ENCODE measurements at places on chromosomes 7 and 10.

- no peak for DNase-seq
Observed at GRCh38 chr7:46189255-46189790, 268.3 kb upstream of the IGFBP3 start.

DNA sequence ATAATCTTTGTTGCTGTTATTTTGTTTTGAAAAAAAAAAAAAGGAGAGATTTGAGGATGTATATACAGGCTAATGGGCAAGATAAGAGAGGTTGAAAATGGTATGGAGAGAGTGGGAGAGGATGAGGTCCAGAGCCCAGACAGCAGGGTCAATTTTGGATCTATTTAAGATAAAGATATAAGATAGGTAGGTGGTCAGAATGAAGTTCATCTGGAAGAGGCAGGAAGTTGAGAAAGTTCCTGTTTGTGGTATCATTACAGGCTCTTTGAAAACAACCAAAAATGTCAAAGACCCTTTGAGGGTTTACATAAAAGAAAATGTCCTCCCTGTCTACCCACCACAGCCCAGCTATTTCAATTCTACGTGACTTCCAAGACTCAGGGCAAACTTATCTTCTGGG lies 7.5 kb downstream of the CEP41 start:
- DNase-seq: no peak

- DNase-seq: no peak
Observed at GRCh38 chr10:75765789-75766096, 334.3 kb downstream of the LRMDA start.

GRCh38 chr10:3524086-3524960 lies 260.7 kb downstream of the KLF6 start:
- no peak for DNase-seq

GRCh38 chr7:34916267-34916666 lies 121.0 kb downstream of the DPY19L1 start:
- DNase-seq: no peak

GRCh38 chr10:52956861-52957260 lies 184.3 kb upstream of the MBL2 start:
- DNase-seq: no peak

DNA sequence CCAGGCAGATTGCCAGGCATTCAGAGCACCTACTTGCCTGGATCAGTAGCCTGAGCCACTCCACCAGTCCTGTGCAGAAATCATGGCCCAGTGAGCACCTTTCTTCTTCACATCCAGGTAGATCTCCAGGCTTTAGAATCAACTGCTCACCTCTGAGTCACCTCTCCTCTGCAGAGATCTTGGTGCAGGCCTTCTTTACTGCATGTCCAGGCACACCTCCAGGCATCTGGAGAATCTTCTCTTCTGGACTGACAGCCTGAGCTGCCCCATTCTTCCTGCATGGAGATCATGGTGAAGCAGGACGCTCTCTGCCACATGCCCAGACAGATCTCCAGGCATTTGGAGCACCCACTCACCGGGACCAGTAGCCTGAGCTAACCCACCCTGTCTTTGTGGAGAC lies 894.5 kb upstream of the MBL2 start:
- no peak for DNase-seq

DNA sequence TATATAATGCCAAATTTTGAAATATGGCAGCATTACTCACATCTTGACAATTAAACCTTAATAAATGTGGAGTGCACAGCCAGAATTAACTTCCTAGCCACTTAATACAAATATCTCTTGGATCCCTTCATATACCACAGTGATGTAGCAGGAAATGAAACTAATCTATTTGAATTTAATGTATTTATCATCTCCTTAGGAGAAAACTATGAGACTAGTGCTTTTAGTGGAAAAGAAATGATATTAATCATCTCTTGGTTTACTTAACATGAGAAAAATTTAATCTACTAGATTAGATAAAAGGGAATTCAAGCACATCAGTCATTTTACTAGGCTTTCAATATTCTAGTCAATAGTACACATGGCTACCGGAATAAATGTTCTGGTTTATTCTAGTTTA lies 55.7 kb upstream of the GPR22 start:
- no peak for DNase-seq

Measured in stimulated activated naive CD8-positive, alpha-beta T cell treated with anti-CD3 and anti-CD28 coated beads, Interleukin-15, Interleukin-2, amounts not matched to agents 100 U/mL and 50 U/mL, for 24 hours (primary cell).